Large intestine (tissue), 12 donors: ENCODE measurements at places on chromosomes 6 and 20. TPM values are rescaled to one million over a fixed set of nuclear protein-coding genes. Genes with fewer than 3 reads are reported as not detected.

GRCh38 chr6:11007715-11008608, 36.1 kb downstream of the ELOVL2 start:
- H3K27ac ChIP-seq = no peak overlapping the region
- H3K4me3 ChIP-seq = no peak overlapping the region
- peaks cover 3% of the 10 kb centered on the region for H3K27me3 ChIP-seq
- no peaks in the 10 kb centered on the region for H3K36me3 ChIP-seq
- no peak for DNase-seq

DNA sequence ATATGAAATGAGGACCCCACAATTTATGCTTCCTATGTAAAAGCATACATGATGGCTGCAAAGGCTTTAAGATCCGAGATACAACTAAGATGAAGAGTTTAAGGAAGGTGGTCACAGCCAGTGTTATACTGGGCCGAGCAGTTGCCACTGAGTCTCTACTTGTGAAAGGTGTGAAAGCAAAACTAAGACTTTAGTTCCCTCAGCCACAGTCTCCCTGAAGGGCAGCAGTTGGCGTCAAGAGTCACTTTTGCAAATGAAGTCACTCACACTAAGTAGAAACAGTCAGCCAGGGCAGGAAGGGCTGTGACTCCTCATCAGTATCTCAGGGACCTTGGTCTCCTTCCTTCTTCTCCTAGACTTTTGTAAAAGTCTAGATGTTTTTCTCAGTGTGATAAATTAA, 191.6 kb upstream of the MCHR2 start:
- no peak overlapping the region for H3K4me3 ChIP-seq
- no peak overlapping the region for H3K27ac ChIP-seq
- no peaks in the 10 kb centered on the region for H3K27me3 ChIP-seq

- H3K27me3 ChIP-seq = no peaks in the 10 kb centered on the region
- no peak overlapping the region for H3K27ac ChIP-seq
- H3K4me1 ChIP-seq = peaks cover 6% of the 10 kb centered on the region
- no peak for DNase-seq
- no peaks in the 10 kb centered on the region for H3K36me3 ChIP-seq
- no peak overlapping the region for H3K4me3 ChIP-seq
Measured at GRCh38 chr6:163335671-163336545, 78.6 kb upstream of the QKI start.

- no peaks in the 10 kb centered on the region for H3K27me3 ChIP-seq
- H3K4me3 ChIP-seq = no peak overlapping the region
- H3K4me1 ChIP-seq = no peaks in the 10 kb centered on the region
- no peak overlapping the region for H3K27ac ChIP-seq
- H3K36me3 ChIP-seq = no peaks in the 10 kb centered on the region
- DNase-seq = no peak
Measured at GRCh38 chr6:21402368-21402767, 191.2 kb upstream of the SOX4 start.

SLC26A8 gene
- polyA plus RNA-seq = 0.24 TPM

DNA sequence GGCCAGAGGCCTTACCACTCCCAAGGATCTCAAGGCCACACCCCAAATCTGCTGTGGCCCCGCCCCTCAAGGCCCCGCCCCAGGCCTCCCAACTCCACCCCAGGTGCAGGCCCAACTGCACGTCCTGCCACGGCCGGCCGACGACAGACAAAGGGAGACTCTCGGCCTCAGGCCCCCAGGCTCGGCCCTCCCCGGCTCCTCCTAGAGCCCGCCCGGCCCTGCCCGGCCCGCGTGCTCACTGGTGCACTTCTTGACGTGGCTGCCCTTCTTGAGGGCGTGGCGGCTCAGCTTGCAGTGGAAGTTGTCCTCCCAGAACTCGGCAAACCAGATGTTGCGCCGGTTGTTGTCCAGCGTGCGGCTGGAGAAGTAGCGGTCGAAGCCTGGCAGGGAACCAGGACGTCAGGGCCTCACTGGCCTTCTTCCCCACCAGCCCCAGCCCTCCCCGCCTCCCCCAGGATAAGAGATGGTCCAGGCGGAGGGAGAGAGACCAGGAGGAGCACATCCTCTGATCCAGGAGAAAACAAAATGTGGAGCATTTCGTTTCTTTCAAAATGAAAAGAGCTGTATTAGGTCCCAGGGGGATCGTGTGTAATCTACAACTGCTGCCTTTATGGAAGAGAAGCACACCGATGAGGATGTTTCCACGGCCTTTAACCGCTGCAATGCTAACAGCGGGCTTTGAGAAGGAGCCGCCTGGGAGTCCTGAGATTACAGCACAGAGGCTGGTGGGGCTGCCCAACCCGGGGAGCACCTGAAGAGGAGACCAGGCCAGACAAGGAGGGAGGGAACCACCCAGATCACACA, 89.4 kb downstream of the GRM4 start:
- H3K27ac ChIP-seq = no peak overlapping the region
- no peaks in the 10 kb centered on the region for H3K36me3 ChIP-seq
- H3K4me3 ChIP-seq = no peak overlapping the region
- H3K4me1 ChIP-seq = peaks cover 2% of the 10 kb centered on the region
- DNase-seq = peak; percentile 44

PLEKHG1 gene
- 7.2 TPM for polyA plus RNA-seq

DNA sequence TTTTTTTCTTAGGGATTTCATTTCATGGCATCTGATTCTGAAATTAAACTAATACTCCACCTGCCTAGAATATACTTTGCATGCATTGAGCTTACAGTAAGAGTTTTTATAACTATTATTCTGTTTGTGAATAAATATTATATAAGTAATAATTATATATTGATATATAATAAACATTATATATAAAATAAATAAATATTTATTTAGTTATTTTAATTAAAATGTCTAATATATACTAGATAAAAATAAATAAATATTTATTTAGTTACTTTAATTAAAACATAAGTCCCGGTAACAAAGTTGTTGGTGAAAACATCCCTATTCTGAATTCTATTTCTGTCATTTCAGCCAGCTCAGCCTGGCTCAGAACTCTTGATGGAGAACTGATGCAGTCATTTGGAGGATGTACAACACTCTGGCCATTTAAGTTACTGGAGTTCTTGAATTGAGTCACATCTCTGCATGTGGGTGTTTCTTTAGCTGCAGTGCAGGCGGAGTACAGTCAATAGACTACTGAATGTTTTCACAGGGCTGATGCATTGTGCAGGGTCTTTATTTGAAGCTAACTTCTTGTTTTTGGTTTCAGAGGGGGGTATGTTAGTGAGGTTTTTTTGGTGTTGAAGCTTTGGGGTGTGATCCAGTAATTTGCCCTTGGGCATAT, 508.9 kb upstream of the ADGRB3 start:
- no peaks in the 10 kb centered on the region for H3K4me1 ChIP-seq
- no peak overlapping the region for H3K27ac ChIP-seq
- DNase-seq = no peak
